ENCODE measurements at places on chromosomes 12 and 14.

DNA sequence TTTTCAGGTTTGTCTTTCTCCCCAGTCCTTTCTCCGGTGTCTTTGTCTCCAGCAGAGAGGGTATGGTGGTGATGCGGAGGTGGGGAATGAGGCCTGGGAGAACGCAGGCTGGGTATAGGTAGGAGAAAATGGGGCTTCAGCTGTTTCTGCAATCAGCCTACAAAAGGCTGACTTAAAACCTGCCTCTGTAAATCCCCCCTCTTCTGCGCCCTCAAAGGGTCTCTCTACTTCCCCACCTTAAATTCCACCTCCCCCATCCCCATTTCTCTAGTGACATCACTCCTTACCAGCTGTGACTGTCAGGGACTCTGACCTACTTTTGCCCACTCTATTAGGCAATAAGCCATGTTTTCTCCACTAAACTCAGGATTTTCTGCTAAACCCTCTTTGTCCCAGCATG is 8.1 kb upstream of the RIMKLB start:
- no peak for DNase-seq

DNA sequence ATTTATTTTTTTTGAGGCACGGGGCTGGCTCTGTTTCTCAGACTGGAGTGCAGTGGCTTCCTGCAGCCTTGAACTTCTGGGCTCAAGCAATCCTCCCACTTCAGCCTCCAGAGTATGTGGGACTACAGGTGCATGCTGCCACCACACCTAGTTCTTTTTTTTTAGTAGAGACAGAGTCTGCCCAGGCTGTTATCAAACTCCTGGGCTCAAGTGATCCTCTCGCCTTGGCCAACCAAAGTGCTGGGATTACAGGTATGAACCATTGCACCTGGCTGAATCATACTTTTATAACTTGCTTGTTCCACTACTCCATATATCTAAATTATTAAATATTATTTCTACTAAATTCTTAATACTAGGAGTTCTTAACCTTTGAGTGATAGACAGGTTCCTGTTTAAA is 111.6 kb downstream of the BTG1 start:
- DNase-seq = no peak

DNA sequence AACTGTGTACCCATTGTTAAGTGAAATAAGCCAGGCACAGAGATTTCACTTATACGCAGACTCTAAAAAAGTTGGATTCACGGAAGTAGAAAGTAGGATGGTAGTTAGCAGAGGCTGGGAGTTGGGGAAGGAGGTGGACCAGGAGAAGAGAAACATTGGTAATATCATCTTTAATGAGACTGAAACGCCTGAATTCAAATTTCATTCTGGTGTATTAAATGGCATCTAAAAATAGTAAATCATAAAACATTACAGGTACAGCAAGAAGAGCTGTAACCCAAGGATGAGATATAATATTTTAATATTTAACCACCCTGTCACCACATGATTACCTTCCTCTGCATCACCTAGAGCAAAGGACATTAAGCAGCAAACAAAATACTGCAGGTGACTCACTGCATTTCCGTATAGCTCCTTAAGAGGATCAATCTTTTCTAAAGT is 99.4 kb downstream of the EPS8 start:
- DNase-seq = no peak

- DNase-seq = no peak
Observed at GRCh38 chr14:34059037-34059924, 108.4 kb upstream of the EGLN3 start.

GRCh38 chr12:24719293-24719721 is 229.6 kb downstream of the BCAT1 start:
- no peak for DNase-seq

DNA sequence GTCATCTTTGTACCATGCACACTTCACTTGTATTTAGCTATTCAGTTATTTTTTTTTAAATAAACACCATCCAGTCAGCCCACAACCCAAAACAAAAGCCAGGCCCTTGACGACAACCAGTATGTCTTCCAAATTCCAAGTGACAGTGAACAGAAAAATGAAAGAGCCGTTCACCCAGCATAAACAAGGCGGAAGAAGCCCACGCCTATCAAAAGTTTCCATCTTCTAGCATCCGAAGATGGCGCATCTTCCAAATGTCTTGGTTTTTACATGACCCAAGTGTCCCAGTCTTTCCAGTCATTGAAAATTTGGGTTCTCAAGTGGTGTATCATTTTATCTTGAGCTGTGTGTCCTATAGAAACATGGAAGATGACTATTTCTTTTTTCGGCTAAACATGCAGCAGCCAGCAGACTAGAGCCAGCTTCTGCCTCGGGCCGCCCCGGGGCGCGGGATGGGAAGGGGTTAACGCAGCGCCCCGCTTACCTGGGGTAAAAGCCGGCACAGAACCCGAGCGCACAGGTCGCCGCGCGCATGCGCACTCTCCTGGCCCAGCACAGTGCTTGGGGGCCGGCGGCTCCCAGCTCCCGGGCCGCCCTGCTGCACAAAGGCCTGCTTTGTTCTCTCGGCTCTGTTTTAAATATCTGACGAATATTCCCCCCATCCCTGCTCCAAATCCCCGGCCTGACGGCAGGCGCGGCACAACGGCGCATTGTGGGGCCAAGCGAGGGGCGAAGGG is 164.8 kb downstream of the ZFP36L1 start:
- peak; percentile 27 for DNase-seq

DNA sequence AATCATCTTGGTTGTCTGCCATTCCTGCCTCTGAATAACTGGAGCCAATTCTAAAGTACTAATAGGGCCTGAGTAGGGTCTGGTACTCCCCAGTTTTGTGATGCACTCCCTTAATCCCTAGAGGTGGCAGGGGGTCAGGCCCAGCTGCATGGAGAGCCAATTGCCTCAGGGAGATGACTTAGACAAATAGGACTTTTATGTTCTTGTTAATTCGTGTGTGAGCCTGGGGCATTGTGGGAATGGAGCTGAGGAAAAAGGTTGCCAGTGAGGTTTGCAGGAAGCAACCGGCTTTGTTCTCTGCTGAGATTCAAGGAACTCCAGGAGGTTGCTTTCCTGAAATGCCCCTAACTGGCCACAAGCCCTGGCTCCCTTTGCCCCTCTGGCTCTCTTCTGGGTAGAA is 6.8 kb upstream of the DCD start:
- DNase-seq = no peak

DNA sequence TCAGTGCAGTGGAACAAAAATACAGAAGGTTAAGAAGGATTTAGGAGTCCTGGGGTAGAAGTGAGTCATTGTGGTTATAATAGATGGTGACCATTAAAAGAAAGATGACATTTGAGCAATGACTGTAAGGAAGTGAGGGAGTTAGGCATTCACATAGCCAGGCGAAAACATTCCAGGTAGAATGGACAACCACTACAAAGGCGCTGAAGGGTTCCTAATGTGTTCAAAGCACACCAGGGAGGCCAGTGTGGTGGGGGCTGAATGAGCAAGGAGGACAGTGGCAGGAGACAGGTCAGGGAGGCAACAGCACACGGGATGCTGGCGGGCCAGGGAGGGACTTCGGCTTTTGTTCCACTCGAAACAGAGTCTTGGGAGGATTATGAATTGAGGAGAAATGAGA is 129.9 kb downstream of the NPAS3 start:
- DNase-seq = no peak

GRCh38 chr12:114746297-114747011 is 62.5 kb upstream of the TBX3 start:
- DNase-seq = no peak

DNA sequence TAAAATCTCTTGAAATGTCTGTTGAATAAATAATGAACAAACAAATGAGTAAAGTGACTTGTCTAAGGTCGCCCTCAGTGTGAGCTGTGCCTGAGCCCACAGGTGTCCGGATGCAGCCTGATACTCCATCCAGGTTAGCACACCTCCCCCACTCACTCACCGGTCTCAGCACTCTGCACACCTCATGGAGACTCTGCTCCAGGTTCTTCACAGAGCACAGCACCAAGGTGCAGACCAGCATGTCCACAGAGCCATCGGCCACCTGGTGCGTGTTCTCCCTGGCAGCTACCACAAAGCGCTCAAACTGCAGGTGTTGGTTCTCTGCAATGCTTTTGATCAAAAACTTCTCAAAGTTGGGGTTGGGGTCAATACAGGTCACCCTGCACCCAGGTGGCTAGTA is 4.1 kb upstream of the KRT7 start:
- DNase-seq = no peak

GRCh38 chr12:88417531-88417930 is 162.7 kb downstream of the KITLG start:
- DNase-seq = no peak

DNA sequence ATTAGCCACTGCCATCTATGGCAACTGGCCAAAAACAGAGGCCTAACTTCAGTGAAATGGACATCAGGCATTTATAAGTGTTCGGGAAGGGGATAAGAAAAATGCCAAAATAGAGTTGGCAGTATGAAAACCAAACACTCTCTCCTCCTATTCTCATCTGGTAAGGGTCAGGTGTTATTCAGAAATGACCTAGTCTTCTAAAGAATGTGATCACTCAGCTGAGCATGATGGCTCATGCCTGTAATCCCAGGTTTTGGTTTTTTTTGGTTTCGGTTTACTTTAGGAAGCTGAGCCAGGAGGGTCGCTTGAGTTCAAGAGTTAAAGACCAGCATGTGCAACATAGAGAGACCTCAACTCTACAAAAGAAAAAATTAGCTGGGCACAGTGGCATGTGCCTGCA is 170.3 kb downstream of the GRIN2B start:
- no peak for DNase-seq

DNA sequence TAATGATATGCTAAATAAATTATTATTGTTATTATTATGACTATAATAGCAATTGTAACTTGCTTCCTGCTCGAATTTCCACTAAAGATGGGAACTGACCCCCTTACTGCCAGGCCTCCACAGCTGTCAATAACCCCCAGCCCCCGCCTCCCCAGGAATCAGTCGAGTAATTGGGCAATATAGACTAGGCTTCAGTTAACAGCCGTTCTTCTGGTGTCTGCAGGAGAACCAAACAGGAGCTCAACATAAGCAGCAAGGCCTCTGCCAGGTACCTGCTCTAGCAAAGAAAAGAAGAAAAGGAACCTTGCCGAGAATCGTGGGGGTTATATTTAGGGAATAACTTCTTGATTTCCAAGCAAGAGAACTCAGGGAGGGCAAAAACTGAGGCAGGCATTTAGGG is 21.8 kb downstream of the HOXC4 start:
- DNase-seq = no peak

DNA sequence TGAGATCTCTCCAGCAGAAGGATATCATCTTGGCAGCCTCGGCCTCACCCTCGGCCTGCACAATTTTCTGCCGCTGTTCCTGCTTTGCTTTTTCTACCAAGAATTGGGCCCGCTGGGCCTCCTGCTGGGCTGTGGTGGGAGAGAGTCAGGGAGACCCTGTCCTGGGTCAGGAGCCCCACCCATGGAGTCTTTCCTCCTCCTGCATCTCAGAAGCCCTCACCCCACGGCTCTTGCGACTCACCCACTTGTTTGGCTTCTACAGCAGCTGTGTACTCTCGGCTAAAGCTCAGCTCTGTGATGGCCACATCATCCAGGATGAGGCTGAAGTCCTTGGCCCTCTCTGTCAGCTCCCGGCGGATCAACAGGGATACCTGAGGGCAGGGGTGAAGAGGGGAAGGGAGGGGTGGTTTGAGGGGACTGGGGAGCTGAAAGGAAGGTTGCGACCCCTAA is 2.8 kb downstream of the PHB2 start:
- no peak for DNase-seq

DNA sequence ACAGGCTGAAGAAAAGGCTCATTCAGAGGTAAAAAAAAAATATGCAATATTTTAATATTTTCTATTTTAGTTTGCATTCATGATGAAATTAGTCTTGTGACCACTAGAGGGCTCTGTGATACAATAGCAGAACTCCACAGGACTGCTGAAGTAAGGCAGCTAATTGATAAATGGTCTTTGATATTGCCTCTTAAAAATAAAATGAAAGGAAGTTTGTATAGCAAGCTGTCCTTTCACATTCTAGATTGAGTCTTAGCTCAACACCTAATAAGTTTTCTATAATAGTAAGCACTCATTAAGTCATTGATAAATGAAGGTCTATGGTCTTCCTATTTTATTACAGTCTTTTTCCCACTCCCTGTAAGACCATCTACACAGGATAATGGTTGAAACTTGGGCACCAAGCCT is 315.7 kb downstream of the NAV3 start:
- no peak for DNase-seq

- DNase-seq = no peak
Observed at GRCh38 chr12:129701631-129702101, 202.2 kb downstream of the TMEM132D start.

GRCh38 chr14:22977684-22978486 is 4.5 kb downstream of the AJUBA start:
- no peak for DNase-seq

DNA sequence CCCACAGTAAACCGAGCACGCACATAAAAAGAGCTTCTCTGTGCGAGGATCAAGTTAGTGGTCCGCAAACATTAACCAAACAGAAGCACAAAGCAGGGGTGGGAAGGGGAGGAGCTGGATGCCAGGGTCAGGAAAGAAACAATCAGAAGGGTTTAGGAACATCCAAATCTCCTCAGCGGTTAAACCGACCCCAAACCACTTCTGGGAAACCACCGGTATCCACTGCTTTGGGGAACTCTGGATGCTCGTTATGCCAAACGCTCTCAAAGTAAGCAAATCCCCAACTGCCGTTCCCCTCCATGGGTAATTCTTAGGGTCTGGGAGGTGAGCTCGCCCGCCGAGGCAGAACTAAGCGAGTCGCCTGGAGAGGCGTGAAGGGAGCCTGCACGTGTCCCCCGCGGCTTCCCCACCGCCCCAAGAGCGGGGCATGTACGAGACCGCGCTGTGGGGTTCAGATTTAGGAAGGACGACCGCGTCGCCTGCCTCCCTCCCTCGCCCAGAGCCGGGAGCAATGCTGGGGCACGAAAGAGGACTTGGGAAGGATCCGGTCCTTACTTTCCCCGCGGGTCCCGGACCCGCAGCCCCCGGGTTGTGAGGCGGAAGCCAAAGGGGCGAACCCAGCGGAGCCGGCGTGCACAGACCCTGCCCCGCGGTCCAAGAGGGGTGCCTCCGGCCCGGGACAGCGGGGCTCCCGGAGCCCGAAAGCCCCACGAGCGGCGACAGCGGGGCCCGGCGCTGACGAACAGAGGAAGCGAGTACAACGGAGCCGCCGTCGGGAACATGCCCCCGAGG is 711 bp downstream of the SBNO1 start:
- DNase-seq = no peak

DNA sequence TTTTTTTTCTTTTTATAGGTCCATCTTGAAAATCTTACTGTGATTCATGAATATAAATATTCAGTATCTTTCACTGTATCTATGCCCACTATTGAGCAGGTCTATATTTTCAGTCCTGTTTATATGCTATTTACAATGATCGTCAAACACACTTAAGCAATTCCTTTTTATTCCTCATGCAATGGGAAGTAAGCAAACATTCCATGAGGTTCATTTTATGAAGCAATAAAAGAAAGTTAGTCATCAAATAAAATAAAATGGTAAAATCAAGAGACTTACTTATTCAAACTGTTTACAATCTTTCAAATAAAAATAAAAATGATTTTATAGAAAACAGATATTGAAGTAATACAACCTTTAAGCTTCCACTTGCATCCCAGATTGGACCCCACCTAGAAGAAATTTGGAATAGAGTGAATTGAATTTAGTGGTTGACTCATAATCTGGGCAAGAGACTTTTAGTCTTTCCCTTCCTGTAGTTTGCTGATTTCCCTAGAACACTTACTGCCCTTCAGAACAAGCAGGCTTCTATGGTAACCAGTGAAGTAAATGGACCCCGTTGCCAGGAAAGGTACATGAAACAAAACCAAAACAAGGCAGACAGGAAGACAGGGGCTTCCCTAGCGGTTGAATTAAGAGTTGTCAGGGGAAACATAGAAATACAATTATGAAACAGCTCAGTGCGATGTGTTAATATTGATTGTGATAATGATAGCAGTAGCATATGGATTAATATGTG is 241.0 kb upstream of the ATP2B1 start:
- DNase-seq = no peak
